ENCODE measurements at places on chromosomes 12 and 14.

GRCh38 chr14:75711105-75711795 lies 50.2 kb downstream of the TTLL5 start:
- peak; percentile 52 for DNase-seq

- DNase-seq: peak; percentile 48
These were observed 945 bp upstream of the HIP1R start for GRCh38 chr12:122834104-122834920.

GRCh38 chr12:120115692-120116440 lies 687 bp downstream of the RAB35 start:
- peak; percentile 73 for DNase-seq

- no peak for DNase-seq
These were observed 143.3 kb upstream of the AVPR1A start for GRCh38 chr12:63294327-63294632.

GRCh38 chr14:96501740-96502620 lies at the start of gene PAPOLA:
PAPOLA (plus strand) TSS chr14:96502382; CDS start chr14:96502593, 211 bp downstream.
- DNase-seq: peak; percentile 94

DNA sequence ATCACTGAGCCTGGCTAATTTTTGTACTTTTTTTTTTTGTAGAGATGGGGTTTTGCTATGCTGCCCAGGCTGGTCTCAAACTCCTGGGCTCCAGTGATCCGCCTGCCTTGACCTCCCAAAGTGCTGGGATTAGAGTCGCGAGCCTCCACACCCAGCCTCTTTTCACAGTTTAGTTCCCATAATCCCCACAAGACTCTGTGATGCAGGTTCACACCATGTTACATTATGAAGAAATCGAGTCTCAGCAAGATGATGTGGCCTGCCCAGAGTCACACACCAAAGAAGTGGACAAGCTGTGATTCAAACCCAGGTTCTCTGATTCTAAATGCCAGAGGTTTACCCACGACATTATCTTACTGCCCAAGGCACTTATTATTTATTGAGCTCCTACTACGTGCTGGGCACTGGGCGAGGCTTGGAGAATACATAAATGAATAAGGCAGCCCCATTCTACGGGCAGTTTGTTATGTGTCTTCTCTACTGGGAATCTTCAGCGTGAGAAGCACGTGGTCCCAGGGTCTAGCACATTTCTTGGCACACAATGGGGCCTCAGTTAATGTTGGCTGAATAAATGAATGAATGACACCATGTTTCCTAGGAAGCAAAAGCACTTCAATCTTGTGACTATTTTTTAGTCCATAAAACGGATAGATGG lies 23.5 kb upstream of the OASL start:
- no peak for DNase-seq

- no peak for DNase-seq
These were observed 76.3 kb downstream of the ESR2 start for GRCh38 chr14:64217834-64218233.

- no peak for DNase-seq
These were observed 4.7 kb downstream of the SMCO2 start for GRCh38 chr12:27451036-27451825.

- no peak for DNase-seq
These were observed 44.2 kb downstream of the CCDC175 start for GRCh38 chr14:59532419-59532818.

- no peak for DNase-seq
These were observed 23.0 kb upstream of the REP15 start for GRCh38 chr12:27673101-27673718.

- no peak for DNase-seq
These were observed 585 bp upstream of the TEAD4 start for GRCh38 chr12:2958432-2959191.

DNA sequence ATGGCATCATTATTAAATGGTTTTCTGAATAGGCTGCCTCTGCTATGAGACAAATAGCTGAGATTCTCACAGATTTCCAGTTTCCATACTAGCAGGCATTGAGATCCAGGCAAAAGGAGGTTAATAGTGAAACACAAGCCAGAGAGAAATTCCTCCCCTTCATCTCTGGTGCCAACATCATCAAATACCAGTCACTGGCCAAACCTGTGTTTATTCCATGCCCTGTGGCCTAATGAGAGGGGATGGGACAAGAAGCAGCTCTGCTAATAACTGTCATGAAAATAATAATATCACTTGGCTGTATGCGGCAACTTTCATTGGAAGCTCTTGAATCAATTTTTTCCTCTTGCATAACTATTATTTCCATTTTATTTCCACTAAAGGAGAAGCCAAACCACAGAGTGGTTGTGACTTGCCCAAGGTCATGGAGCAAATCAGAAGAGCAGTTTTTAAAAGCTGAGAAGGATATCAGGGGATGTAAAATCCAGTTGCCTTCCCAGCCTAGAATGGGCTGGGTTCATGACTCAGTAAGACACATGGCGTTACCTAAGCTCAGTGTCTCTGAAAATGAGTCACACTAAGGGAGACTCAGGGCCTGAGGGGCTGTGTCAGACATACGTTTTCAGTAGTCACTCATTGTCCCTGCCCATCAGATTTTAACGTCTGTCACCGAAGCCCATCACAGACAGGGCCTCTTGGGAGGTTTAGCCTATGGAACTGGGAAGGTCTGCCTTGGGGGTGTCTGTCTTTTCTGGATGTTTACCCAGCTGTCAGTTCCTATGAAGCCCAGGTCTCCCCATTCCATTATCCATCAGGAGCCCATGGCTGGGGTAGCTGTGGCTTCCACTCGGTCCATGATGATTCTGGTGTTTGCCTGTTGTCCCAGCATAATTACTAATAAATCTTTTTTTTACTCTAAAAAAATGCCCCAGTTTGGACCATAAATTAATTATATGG lies 208.8 kb upstream of the EEA1 start:
- no peak for DNase-seq

GRCh38 chr14:73789989-73790581 lies 61.5 kb upstream of the PTGR2 start:
- DNase-seq: no peak

GRCh38 chr14:39766397-39767000 lies 334.3 kb upstream of the FBXO33 start:
- DNase-seq: peak; percentile 3
